Retinal pigment epithelial cell (primary cell): ENCODE measurements at places on chromosomes 12 and 14.

DNA sequence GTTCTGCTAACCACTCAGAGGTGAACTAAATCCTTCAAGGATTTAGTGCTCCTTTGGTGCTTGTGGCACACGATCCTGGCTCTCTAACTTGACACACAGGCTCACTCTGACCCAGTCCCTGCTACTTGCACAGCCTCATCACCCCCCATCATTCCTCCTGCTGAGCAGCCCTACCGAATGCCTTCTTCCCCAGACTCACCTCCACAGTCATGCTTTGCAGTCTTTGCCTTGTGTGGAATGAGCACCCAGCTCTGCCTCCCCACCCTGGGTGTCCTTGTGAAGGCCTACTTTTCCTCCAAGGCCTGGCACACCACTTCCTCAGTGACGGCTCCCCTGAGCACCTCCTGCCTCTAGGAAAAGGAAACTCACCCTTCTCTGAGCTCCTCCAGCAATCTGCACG lies 7.9 kb upstream of the TINF2 start:
- no peak for DNase-seq

- no peak for DNase-seq
Observed at GRCh38 chr12:113642672-113643071, 171.0 kb upstream of the LHX5 start.

DNA sequence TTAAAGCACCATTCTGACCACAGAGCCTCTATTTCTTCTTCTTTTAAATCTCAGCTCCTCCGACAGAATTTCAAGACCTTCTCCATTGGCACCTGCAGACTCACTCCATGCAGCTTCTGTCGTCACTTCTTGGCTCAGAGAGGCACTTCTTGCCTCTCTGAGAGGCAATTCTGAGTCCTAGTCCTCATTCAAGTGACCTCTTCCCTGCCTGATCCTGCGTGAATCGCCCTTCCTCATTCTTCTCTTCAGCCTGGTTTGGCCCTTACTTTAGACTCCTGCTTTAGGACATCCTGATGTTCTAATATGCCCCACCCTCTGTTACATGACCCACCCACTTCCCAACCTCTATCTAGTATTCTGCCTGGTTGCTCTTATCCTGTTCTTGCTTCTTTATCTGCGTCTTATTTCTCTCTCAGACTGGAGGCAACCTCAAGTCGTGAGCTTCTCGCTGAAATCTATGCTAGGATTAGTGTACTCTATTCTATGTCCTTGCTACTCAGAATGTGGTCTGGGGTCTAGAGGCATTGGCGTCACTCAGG lies 55.6 kb upstream of the CISTR start:
- DNase-seq = no peak

GRCh38 chr14:81751198-81751597 lies 217.5 kb upstream of the SEL1L start:
- DNase-seq = no peak

- DNase-seq = no peak
Observed at GRCh38 chr14:103702497-103703432, 12.5 kb downstream of the XRCC3 start.

GRCh38 chr14:70018713-70019211 lies 139.5 kb downstream of the SMOC1 start:
- DNase-seq = no peak

DNA sequence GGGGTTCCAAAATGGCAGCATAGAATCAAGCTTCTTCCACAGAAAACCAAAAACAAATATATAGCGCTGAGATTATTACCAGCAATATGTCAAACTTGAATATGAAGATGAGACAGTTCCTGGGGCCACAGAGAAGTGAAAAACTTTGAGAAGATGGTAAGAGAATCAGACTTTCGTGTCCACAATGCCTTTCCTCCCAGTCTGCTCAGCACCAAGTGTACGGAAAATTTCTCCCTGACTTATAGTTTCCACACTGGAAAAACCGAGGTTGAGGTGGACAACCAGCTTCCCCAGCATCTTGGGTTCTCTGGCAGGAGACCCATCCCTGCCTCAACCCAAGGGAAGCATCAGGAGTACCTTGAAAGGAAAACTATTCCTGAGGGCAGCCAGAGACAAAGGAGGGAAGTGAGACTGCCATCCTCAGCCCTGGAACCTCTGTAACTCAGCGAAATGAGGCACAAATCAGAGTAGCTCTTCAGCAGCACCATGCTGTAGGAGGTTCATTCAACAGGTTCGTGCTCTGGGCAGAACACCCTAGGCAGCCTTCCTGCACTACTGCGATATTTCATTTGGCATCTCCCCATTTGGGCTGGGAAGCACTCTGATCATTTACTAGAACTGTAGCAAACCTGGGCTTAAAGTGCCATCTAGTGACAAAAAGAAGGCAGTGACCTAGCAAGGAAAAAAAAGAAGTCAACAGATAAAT lies 52.4 kb upstream of the CAPRIN2 start:
- DNase-seq = no peak

DNA sequence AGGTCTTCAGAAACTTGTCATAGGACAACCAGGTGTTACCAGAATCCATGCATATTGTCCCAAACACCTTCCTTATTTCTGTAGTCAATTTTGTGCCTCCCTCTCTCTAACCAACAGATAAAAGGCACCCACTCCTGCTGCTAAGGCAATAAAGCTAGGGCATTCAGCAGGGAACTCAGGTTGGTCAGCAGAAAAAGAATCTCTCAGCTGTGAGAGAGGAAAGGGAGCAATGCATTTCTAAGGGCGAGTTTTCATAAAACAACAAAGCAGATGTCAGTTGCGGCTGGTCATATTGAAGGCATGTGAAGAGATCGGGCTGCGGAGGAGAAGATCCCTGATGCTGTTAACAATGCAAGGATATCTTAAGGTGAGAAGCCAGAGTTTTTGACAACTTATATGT lies 7.4 kb upstream of the POU6F1 start:
- DNase-seq = no peak

- DNase-seq = no peak
Observed at GRCh38 chr12:121668750-121669520, 519 bp downstream of the MORN3 start.

- no peak for DNase-seq
Observed at GRCh38 chr12:67045650-67046049, 223.5 kb upstream of the CAND1 start.

- no peak for DNase-seq
Observed at GRCh38 chr14:42490536-42490935, 883.9 kb downstream of the LRFN5 start.

GRCh38 chr14:59160506-59160905 lies 28.0 kb upstream of the DAAM1 start:
- no peak for DNase-seq

- no peak for DNase-seq
Observed at GRCh38 chr14:100910888-100911664, 7.6 kb upstream of the RTL1 start.

DNA sequence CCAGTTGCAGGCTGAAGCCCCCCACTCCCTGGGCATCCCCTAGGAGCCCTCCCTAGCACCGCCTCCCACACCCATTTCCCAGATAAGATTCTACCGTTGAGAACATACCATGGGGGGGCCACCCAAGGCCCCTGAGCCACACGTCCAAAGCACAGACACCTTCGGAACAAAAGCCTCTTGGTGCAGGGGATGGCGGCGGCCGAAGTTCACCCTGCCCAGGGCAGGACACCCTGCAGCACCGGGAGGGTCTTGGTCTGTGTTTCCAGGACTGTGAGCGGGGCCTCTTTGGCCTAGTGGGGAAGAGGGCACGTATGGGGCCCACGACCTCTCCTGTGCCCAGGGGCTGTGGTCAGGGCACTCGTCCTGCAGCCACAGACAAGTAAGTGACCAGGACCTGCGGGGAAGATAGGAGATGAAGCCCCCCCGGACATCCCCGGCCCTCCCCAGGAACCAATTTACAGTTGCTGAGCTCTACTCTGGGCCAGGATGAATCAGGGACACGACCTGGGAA lies 154.3 kb upstream of the C14orf180 start:
- no peak for DNase-seq

DNA sequence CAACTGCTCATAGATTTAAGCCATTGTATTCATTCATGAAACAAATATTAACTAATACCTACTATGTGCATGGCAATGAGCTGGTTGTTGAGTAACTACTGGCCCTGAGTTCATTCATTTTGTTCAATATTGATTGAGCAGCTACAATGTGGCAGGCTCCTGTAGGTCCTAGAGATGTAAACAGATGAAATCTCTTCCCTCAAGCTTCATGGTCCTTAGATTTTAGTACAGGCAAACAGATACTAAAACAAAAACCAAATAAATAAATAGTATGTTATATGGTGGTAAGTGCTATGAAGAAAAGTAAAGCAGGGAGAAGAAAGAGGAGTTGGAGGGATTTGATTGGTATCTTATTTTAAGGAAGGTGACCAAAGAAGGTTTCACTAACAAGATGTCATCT lies 77.8 kb downstream of the RERG start:
- DNase-seq = no peak

DNA sequence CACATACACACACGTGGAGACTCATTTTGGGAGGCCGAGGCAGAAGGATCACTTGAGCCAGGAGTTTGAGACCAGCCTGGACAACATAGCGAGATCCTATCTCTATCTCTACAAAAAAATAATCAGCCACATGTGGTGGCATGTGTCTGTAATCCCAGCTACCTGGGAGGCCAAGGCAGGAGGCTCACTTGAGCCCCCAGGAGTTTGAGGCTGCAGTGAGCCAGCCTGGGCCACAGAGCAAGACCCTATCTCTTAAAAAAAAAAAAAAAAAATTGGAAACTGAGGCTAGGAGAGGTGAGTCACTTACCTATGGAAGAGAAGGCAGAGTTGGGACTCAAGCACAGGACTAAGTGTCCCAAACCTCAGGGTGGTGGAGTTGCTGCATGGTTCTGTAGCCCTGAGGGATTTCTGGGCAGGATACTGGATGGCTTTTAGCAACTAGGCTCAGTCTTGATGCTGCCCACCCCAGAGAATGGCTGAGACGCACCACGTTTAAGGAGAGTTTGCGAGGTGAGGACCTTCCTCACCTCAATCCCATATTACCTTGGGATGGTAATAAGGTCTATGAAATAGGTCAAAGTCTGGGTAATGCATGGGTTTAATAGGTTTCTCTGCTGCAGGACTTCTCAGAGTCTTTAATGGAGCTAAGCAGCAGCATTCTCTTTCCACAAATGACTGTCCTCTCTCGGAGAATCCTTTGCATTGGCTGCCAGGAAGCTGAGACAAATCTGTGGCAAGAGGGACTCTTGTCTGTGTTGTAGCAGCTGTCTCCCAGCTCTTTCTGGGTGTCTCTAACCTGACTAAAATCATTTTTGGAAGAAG lies 35.6 kb downstream of the SH2B3 start:
- no peak for DNase-seq

DNA sequence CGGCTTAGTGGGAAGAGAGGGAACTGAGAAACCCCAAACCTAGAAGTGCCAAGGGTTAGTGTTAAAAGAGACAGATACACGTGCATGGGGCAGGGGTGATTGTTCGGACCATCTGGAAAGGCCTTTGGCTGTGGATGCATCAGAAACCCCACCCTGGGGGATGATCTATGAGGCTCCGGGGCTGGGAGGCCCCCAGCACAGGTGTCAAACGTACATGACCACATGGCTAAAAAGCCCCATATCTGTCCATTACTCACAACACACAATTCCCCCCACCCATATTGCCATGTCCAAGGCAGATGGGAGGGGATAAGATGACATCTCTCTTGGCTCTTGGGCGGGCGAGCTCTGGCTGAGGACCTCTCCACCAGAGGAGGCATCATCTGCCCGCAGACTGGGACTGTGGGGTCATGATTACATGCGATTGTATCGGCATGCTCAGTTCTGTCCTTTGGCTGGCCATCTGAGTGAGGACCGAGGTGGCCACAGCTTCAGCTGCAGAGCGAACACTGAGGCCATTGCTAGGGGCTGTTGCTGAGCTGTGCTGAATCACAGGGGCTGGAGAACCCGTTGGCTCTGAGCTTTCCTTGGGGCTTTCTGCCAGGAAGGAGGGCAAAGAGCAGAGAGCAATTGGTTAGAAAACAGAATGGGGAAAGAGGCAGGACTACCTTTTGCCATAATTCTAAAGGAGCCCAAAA lies 9.6 kb upstream of the NPFF start:
- DNase-seq = no peak
